ENCODE measurements at places on chromosomes 4 and X. TPM values are rescaled to one million over a fixed set of nuclear protein-coding genes. Genes with fewer than 3 reads are reported as not detected.

Gene TMPRSS11F
- not detected for total RNA-seq

Gene OPHN1
- 3.0 TPM for total RNA-seq

GRCh38 chrX:148133105-148133725, 152.1 kb downstream of the FMR1NB start:
- DNase-seq = no peak

DNA sequence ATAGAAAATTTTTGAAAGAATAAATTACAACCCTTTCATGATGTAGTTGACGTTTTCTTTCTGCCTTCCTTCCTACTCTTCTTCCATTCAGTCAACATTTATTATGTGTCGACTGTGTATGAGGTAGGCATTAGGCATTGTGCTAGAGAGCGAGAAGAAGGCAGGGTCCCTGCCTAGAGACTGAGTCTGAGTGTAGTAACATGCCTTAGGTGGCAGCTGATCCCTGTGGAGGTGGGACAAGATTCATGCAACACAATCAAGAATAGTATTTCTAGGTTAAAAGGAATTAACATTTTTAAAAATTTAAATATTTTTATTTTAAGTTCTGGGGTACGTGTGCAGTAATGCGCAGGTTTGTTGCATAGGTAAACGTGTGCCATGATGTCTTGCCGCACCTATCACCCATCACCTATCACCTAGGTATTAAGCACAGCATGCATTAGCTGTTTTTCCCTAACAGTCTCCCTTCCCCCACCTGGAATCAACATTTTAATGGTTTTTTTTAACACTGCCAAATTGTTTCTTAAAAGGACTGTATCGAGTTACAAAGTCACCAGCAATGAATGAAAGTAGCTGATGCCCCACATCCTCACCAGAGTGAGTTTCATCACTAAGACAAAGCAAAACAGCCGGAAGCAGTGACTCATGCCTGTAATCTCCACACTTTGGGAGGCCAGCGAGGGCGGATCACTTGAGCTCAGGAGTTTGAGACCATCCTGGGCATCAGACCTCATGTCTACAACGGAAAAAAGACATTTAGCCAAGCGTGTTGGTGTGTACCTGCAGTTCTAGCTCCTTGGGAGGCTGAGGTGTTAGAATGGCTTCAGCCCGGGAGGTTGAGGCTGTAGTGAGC, 84.0 kb downstream of the WWC2 start:
- peak; percentile 94 for DNase-seq
